ENCODE measurements at places on chromosomes 5 and 9.

DNA sequence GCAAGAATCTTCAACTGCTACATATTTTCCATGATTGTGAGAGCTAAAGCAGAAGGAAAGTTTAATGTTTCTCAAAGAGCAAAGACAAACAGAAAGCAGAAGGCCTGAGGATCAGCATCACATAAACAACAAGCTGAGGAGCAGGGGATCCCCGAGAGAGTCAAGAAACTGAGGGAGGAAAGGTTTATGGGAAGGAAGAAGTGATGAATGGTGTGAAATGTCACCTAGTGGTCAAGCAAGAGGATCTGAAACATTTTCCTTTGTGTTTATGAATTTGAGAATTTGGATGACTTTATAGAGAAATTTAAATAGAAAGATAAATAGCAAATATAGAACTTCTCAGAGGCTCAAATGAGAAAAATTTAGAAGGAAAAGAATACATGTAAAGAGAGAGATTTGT lies 481.9 kb downstream of the CHSY3 start:
- DNase-seq, result no peak

DNA sequence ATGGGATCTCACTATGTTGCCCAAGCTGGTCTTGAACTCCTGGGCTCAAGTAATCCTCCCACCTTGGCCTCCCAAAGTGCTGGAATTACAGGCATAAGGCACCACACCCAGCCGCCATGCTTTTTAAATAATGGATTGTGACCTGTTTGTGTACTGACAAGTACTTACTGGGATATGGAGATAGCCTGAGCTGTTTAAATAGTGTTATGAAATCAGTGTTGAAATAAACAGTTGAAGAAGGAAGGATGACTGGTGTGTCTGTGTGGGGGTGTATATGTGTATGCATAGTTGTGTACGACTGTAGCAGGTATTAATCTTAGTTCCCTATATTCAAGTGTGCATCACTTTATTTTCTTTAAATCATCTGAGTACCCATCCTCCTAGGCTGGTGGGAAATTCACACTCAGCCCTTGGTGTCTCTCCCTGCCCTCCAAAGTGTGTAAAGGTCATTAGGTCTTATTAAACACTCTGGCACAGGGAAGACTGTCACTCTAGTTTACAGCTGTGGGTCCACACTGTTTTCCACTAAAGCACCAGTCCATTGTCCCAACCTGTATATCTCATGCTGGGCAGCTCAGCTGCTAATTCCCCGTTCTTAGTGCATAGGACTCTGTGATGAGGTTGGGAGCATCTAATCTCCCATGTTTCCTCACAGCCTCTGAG lies 91.0 kb downstream of the SNX18 start:
- no peak for DNase-seq

- DNase-seq, result no peak
These were observed 530 bp downstream of the TMEFF1 start for GRCh38 chr9:100473276-100474081.

DNA sequence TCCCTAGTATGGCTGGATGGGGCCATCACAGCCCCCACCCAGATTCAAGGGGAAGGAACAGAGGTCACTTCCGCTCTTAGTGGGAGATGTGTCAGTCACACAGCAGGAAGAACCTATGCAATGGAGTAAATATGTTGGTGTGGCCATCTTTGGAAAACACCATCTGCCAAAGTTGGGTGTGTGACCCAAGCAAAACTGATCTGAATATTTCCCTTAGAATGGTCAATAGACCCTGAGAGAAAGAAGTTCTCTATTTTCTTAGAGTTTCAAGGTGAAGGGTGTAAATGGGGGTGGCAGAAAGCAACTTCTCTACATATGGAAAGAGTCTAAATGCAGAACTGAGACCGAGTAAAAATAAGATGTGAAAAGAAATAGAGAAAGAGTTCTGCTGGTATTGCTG lies 212.7 kb downstream of the ESM1 start:
- DNase-seq, result no peak

GRCh38 chr9:79149585-79149984 lies 422.2 kb upstream of the TLE4 start:
- no peak for DNase-seq

Data from stimulated activated CD4-positive, alpha-beta T cell treated with anti-CD3 and anti-CD28 coated beads, Interleukin-1b, Interleukin-23, amount 100 ng/mL, for 24 hours (primary cell).